Natural killer cell treated with Interleukin-12 subunit alpha and Interleukin-12 subunit beta and Interleukin-15 and Interleukin-18, amount 100 ng/mL, for 72 hours (primary cell): ENCODE measurements at places on chromosomes 3 and 15. TPM values are rescaled to one million over a fixed set of nuclear protein-coding genes. Genes with fewer than 3 reads are reported as not detected.

The DNAJB8 gene
- total RNA-seq = not detected

GRCh38 chr3:37945156-37945806 lies 45.3 kb upstream of the VILL start:
- DNase-seq = no peak

- no peak for DNase-seq
Measured at GRCh38 chr15:51303462-51303980, 34.9 kb downstream of the CYP19A1 start.

The SCN11A gene
- 0.14 TPM for total RNA-seq

- no peak for DNase-seq
Measured at GRCh38 chr3:183394150-183394549, 34.3 kb downstream of the MCF2L2 start.
